Stimulated activated CD8-positive, alpha-beta memory T cell treated with anti-CD3 and anti-CD28 coated beads, Interleukin-15, amount 100 ng/mL, for 48 hours (primary cell): ENCODE measurements at places on chromosomes 3 and 15.

DNA sequence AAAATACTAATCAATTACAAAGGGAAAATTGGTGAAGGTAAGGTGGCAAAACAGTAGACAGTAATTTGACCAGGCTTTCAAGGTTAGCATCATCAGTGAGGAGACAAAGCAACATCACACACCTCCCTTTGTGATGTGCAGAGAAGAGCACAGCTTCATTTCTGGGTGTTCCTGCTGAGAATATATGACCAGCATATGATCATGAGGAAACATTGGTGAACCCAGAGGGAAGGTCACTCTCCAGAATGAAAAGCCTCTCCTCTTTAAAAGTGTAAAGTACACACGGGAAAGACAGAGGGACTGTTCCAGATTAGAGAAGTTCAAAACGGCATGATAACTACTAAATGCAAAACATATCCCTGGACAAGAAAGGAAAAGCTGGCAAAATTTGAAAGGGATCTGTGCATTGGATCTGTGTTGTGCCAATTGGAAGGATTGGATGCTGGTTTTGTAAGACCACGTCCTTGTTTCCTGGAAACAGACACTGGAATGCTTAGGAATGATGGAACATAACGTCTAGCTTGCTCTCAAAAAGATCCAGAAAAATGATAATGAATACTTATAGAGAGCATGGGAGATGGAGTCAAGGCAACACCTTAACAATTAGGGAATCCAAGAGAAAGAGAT, 80.6 kb upstream of the MITF start:
- no peak for DNase-seq

DNA sequence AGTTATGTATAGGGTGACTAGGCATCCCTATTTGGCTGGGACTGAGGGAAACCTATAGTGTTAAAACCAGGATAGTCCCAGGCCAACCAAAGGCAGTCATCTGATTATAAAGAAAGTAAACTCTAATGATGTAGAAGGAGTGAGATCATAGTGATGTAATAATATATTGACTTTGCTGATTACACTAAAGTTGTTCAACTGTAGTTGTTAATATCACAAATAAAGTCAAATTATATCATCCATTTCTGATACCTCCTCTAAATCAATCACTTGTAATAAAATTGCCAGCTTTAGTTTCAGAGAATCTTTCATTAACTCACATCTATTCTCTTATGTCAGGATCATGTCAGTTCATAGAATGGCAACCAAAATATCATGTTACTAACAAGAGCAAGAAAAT, 98.6 kb downstream of the FOXB1 start:
- DNase-seq = no peak

DNA sequence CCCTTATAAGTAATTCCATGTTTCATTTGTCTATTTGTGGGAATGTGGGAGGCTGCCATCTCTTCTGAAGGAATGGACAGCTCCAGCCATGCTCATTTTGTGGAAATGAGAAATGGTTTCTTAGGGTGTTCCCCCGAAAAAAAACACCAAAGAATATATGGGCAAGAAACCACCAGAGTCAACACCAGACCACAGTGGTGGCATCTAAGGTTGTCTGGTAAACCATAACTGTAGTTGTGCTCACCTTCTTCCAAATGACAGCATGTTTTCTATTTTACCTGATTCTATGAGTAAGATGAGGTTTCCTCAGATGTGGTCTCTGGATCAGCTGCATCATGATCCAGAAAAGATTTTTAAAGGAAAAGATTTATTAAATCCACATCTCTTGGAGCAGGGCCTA, 217.0 kb upstream of the C2CD4B start:
- DNase-seq = no peak

- no peak for DNase-seq
These were observed 151.1 kb downstream of the ROBO2 start for GRCh38 chr3:77191014-77191413.

GRCh38 chr15:54364961-54365360, 386.7 kb downstream of the UNC13C start:
- DNase-seq = no peak

DNA sequence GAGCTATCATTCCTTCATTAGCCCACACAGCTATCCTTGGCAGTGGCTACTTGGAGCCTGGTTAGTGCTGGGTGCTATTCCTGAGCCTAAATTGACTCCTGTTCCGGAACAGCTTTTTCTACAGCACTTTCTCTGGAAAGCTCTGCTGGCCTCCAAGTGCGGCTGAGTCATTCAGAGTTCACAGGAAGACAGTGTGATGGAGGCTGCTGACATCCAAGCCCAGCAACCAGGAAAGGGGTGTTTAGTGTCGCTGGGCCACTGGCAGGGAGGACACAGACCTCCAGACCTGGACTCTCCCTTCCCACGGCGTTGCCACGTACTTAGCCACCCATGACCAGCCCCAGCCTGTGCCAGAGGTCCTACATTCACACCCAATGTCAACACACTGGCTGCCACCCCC, 28.7 kb downstream of the CACNA2D2 start:
- no peak for DNase-seq

DNA sequence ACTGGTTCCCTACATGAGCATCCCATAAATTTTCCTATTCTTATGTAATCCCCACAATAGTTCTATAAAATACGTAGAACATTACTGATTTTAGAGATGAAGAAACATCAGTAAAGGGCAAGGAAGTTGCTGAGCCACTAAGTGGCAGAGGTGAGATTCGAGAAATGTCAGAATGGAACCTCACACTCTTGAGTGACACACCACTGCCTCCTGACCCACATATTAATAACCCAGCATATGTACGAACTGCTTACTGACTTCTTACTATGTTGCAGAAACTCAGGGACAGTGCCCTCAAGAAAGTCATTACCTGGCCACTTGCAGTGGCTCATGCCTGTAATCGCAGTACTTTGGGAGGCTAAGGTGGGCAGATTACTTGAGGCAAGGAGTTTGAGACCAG, 1022.4 kb downstream of the FHIT start:
- DNase-seq = no peak

DNA sequence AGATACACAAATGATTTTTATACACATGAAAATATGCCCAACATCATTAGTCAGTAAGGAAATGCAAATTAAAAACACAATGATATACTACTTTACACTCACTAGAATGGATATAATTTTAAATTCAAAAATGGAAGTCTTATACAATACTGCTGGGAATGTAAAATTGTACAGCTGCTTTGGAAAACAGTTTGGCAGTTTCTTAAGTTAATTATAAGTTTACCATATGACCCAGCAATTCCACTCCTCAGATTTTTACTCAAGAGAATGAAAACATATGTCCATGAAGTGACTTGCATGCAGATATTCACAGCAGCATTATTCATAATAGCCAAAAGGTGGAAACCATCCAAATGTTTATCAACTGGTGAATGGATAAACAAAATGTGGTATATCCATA, 281.3 kb downstream of the EPHB1 start:
- DNase-seq = no peak

DNA sequence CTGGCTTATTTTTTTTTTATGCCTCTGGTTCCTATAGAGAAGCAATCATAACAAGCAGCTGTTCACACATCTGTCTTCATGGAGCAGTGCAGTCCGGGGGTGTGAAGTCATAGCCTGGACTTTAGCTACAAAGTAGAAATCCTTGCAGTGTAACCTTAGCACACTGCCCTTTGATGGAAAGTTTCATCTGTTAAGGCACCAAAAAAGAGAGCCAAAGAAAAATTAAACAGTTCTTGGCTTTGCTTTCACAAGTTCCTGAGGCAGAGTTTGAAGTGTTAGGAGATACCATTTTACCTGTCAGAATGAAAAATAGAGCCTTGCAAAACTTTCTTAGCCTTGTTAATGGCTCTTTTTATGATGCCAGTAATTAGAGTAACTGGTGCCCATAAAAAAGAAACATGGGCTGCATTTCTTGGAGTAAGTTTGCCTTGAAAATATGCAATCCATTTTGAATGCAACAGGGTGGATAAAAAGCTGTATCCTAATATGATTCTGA, 84.1 kb downstream of the PIK3R4 start:
- DNase-seq = no peak

- DNase-seq = no peak
These were observed 29.7 kb downstream of the TRAK1 start for GRCh38 chr3:42120866-42121265.

DNA sequence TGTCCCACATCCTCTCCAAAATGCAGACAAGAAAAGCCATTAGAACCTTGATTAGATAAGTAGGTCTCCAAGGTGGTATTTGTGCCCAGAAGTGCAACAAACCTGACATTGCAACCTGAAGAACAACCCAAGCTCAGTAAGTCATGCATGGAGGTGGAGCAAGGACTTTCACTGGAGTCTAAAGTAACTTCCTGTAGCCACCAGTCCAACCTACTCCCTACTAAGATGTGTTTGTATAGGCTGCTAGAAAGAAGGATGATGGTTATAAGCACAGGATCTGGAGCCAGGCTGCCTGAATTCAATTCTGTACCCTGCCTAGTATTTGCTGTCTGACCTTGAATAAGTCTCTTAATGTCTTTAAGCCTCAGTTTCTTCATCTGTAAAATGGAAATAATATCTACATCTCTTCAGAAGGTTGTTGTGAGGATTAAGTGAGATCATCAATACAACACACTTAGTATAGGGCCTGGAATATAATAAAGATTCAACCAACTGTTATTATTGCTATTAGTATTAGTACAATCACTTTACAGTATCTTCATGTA, 32.3 kb downstream of the HDC start:
- DNase-seq = no peak

DNA sequence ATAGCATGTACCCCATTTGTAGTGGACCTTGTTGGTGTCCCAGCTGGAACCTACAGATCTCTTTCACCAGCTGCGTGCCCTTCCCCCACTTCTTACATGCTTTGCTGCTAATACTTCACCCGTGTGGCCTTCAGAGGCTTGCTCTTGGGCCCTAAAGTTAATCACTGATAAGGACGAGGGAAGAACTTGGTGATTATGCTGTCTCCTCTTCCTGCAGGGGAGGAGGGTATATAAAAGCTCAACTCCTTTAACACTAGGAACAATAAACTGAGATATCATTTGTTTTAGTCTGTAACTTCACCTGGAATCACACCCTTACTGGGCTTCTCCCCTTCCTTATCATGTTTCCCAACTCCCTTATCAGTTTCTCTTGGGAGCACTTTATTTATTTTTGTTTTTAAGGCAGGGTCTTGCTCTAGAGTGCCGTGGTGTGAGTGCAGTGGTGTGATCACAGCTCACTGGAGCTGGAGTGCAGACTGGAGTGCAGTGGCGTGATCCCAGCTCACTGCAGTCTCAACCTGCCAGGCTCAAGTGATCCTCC, 43.2 kb upstream of the PIK3R4 start:
- no peak for DNase-seq
